ENCODE measurements at places on chromosomes 16 and 17. TPM values are rescaled to one million over a fixed set of nuclear protein-coding genes. Genes with fewer than 3 reads are reported as not detected.
A peak's percentile ranks its signal among the peaks of the same experiment; 100 is the strongest.

GRCh38 chr16:67430977-67431774, at the start of gene HSD11B2:
Gene HSD11B2, plus strand, starts transcription at chr16:67431121. Its CDS starts 128 bp downstream, at chr16:67431249.
- peak; percentile 14 for DNase-seq
- peaks cover 31% of the 10 kb centered on the region for H3K27me3 ChIP-seq
- H3K4me1 ChIP-seq = peaks cover 4% of the 10 kb centered on the region
- H3K4me3 ChIP-seq = peak within 1 kb of the TSS; percentile 13

GRCh38 chr17:77405867-77406732, 265.3 kb downstream of the SEC14L1 start:
- H3K4me1 ChIP-seq = peaks cover 71% of the 10 kb centered on the region
- H3K27me3 ChIP-seq = no peaks in the 10 kb centered on the region
- peaks cover 3% of the 10 kb centered on the region for H3K36me3 ChIP-seq
- H3K27ac ChIP-seq = no peak overlapping the region
- DNase-seq = no peak

GRCh38 chr16:51312363-51313150, 161.5 kb upstream of the SALL1 start:
- no peak overlapping the region for H3K4me3 ChIP-seq
- H3K27ac ChIP-seq = no peak overlapping the region
- no peaks in the 10 kb centered on the region for H3K4me1 ChIP-seq
- no peaks in the 10 kb centered on the region for H3K36me3 ChIP-seq

DNA sequence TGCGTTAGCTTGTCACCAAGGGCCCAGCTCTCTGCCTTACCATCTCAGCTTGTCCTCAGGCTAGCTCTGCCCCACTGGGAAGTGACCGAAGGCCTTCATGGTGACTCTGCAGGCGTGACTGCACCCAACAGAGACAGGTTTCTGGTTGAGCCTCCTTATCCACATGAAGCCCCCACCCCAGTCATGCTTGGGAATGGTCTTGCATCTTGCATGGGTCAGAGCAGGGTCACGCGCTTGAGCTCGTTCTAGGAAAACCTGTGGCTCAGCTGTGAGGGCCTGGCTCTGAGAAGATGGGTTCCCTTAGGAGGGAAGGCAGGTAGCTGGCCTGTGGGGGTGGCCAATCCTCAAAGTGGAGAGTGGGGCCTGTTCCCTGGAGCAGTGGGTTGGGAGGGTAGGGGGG, 122.8 kb downstream of the BANP start:
- H3K4me3 ChIP-seq = no peak overlapping the region
- H3K27ac ChIP-seq = no peak overlapping the region
- H3K27me3 ChIP-seq = no peaks in the 10 kb centered on the region

GRCh38 chr16:30186782-30187555, 3.6 kb downstream of the CORO1A start:
- H3K4me1 ChIP-seq = peaks cover 10% of the 10 kb centered on the region
- no peak overlapping the region for H3K27ac ChIP-seq
- H3K27me3 ChIP-seq = no peaks in the 10 kb centered on the region
- H3K36me3 ChIP-seq = no peaks in the 10 kb centered on the region
- DNase-seq = no peak
- H3K4me3 ChIP-seq = no peak overlapping the region

DNA sequence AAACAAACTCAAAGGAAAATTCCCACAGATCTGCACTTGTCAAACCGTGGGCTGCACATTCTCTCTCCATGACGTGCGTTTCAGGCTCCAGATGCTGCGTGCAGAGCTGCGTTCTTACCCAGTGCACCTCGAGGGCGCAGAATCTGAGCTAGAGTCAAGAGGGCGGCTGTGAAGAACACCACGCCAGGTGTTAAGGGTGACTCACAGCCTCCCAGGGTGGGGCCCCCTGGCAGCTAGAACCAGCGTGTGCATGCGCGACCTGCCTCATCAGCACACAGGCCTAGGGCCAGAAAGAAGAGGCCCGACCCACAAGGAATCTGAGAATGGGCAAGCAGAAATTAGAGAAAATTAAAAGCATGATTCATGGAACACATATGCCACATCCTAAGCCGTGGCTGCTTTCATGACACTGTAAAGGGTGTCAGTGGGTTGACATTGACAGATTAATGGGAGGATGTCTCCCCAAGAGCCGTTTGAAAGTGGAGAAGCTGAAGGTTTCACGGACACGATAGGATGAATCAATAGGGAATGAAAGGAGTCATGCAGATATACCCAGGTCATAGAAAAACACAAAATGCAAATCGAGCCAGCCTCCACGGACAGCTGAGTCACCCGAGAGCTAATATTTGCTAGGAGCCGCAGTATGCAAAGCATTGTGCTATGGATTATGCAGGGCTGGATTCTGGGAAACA, 29.0 kb downstream of the MARCHF10 start:
- peak; percentile 99 for DNase-seq
- H3K27ac ChIP-seq = peak overlapping the region; percentile 92
- H3K4me3 ChIP-seq = peak overlapping the region; percentile 0

- H3K36me3 ChIP-seq = no peaks in the 10 kb centered on the region
- no peaks in the 10 kb centered on the region for H3K27me3 ChIP-seq
- H3K4me3 ChIP-seq = no peak overlapping the region
- no peak overlapping the region for H3K27ac ChIP-seq
- peaks cover 17% of the 10 kb centered on the region for H3K4me1 ChIP-seq
- DNase-seq = no peak
These were observed 30.7 kb downstream of the ELAC2 start for GRCh38 chr17:12987120-12987519.

Gene PTX4
- total RNA-seq = not detected

Gene DPEP2
- not detected for total RNA-seq

Gene HP
- not detected for total RNA-seq

Data from astrocyte (in vitro differentiated cells and primary cell).